ENCODE measurements at places on chromosomes 6 and 20. TPM values are rescaled to one million over a fixed set of nuclear protein-coding genes. Genes with fewer than 3 reads are reported as not detected.

GRCh38 chr6:134619789-134620188, 301.9 kb upstream of the SGK1 start:
- H3K36me3 ChIP-seq: no peaks in the 10 kb centered on the region
- no peak for DNase-seq
- peak overlapping the region; percentile 0 for H3K27ac ChIP-seq
- peaks cover 39% of the 10 kb centered on the region for H3K4me1 ChIP-seq
- H3K27me3 ChIP-seq: no peaks in the 10 kb centered on the region
- no peak overlapping the region for H3K4me3 ChIP-seq

The OR2H1 gene
- total RNA-seq: not detected

GRCh38 chr6:60867548-60867947, 1418.5 kb downstream of the KHDRBS2 start:
- H3K27me3 ChIP-seq: no peaks in the 10 kb centered on the region
- no peaks in the 10 kb centered on the region for H3K4me1 ChIP-seq
- H3K4me3 ChIP-seq: no peak overlapping the region
- no peaks in the 10 kb centered on the region for H3K36me3 ChIP-seq
- no peak for DNase-seq
- no peak overlapping the region for H3K27ac ChIP-seq

DNA sequence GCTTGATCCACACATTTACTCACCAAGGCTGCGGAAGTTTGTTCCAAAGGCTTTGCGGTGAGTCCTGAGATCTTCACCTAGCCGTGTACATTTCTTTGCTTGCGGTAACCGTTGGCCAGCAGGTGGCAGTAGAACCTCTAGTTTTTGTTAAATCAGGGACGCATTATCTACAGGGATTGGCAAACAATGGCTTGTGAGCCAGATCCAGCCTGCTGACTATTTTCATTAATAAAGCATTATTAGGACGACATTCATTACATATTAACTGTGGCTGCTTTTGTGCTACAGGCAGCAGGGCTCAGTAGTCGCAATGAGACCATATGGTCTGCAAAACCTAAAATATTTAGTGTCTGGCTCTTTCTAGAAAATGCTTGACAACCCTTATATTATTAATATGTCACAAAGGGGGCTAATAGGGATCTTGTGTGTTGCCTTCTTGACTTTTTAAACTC, 174.1 kb downstream of the DOK5 start:
- H3K27ac ChIP-seq: no peak overlapping the region
- no peak overlapping the region for H3K4me3 ChIP-seq
- H3K4me1 ChIP-seq: no peaks in the 10 kb centered on the region
- peak; percentile 88 for DNase-seq

DNA sequence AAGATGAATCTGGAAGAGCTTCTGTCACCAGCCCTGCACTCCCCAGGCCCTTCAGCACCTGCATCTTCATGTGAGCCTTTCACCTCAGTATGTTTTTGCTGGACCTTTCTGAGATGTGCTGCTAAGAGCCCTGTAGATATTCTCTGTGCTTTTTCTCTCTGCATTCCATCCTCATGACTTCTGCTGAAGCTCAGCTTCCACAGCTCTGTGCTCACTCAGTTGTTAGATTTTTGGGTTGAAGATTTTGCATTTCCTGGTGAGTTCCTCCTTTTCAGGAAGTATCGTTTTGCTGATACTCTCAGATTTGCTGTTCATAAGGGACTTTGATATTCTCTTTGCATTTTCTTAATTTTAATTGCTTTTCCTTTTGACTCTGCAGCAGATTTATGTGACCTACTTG, 18.3 kb downstream of the KIAA1586 start:
- H3K27ac ChIP-seq: no peak overlapping the region
- peaks cover 28% of the 10 kb centered on the region for H3K4me1 ChIP-seq
- H3K27me3 ChIP-seq: no peaks in the 10 kb centered on the region
- H3K36me3 ChIP-seq: peaks cover 15% of the 10 kb centered on the region
- H3K4me3 ChIP-seq: no peak overlapping the region
- no peak for DNase-seq
